ENCODE measurements at places on chromosomes 5 and 9.

- no peak for DNase-seq
Observed at GRCh38 chr5:117107859-117108258, 533.2 kb upstream of the SEMA6A start.

- no peak for DNase-seq
Observed at GRCh38 chr5:132267931-132268768, 10.7 kb downstream of the PDLIM4 start.

GRCh38 chr9:135858491-135859185 lies 48.7 kb downstream of the CAMSAP1 start:
- DNase-seq = no peak

DNA sequence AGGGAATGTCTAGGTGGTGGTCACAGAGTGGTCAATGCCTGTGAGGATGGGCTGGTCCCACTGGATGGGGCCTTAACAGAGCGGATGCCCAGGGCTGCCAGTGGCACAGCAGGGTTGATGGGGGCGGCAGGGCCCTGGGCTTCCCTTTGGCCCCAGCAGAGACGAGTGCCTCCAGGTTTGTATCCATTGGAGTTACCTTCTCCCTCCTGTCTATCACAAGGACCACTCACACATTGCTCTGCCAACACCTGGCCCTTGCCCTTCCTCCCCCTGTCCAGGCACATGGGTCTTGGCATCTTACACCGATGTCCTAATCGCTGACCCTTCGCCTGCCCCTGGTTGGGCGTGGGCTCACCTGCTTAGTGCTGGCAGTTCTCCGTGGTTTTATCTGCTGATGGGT lies 26.2 kb upstream of the IRX4 start:
- no peak for DNase-seq

DNA sequence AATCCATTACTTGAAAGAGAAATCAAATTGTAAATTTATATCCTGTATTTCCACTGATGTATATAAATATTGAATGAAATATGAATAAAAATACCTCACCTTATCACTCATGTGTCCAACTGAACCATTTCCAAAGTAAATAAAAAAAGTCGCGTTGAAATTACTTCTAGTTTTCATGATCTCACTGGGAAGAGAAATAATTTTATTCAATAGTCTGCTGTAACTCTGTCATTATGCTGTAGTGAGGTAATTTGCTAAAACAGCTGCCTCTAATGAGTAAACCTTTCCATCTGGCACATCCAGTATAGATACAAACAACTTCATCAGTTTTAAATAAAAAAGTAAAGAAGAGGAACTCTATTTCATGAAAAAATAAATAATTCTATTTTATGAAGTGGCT lies 611.5 kb downstream of the ZNF608 start:
- DNase-seq = no peak

- no peak for DNase-seq
Observed at GRCh38 chr5:151257731-151258181, 4.8 kb downstream of the GM2A start.

DNA sequence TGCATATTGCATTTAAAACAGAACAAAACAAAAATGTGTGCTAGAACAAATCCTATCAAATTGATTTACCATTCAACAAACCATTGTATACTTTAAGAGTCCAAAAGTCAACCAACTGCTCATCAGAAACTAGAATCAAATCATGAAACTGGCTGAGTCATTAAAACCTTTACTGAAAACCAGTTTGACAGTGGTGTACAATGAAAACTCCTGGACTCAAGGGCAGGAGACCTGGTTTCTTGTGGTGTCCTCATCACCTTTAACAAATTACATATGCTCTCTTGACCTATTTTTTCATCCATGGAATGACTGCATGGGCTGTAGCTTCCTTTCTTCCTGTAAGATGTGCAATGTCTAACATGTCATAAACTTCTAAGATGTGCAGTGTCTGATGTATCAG lies 315.3 kb upstream of the SLC30A5 start:
- no peak for DNase-seq

- DNase-seq = no peak
Observed at GRCh38 chr9:134971696-134972095, 54.0 kb upstream of the FCN1 start.

DNA sequence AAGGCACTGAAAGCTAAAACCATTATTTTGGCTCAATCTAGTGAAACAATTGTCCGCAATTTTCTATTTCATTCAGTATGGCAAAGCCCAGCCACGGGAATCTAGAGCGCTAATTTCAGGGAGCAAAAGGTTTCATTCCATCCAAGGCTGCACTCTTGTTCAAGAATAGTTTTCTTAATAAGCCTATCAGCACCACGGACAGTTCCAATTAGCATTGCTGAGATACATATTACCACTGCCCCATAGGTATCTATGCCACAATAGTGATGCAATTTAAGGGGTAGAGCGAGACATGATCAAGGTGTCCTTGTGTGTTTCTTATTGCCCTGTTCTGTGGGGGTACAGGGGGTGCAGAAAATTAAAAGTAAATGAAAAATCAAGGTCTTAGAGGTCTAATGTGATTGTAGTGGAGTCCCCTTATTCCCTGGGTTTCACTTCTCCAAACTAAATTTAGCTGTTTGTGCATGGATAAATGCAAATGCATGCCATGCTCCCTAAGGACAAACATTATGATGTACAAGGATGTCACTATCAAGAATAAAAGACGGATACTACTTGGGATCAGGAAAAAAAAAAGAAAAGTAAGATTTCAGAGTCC lies 45.5 kb downstream of the SPOCK1 start:
- DNase-seq = no peak

- no peak for DNase-seq
Observed at GRCh38 chr9:105711867-105712266, 17.5 kb downstream of the TMEM38B start.

GRCh38 chr9:89412541-89412940 lies 85.4 kb downstream of the SEMA4D start:
- no peak for DNase-seq

GRCh38 chr5:154784856-154785255 lies 29.7 kb downstream of the LARP1 start:
- no peak for DNase-seq
